ENCODE measurements at places on chromosomes 5 and 9. TPM values are rescaled to one million over a fixed set of nuclear protein-coding genes. Genes with fewer than 3 reads are reported as not detected.

The KIAA0825 gene
- total RNA-seq = 3.9 TPM

The PCDHB2 gene
- total RNA-seq = 2.2 TPM

The NSD1 gene
- total RNA-seq = 83.2 TPM

The SLC27A6 gene
- total RNA-seq = 9.7 TPM

The GRXCR2 gene
- total RNA-seq = not detected

The SPINK6 gene
- not detected for total RNA-seq

The TAF11L5 gene
- total RNA-seq = not detected

The PCDHGA5 gene
- total RNA-seq = 9.5 TPM

DNA sequence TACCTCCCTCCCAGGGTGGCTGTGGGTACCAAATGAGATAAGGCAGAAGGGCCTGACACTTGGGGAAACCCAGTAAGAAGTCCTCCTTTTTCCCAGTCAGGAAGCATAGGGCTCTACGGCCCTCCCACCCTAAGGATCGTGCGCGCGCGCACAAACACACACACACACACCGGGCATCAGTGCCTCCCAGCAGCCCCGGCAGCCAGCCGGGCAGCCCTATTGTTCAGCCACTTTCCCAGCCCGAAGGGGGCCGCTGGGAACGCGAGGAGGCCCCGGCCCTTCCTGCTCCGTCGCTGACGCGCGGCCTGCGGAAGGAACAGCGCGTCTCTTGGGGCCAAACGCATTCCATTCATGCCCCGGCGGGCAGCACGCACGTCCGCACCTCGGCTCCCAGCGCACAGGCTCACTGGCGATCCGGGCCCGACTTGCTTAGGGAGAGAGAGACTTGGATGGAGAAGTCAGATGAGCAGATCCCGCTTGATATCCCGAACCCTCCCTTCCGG, 22.6 kb downstream of the DUSP1 start:
- H3K4me1 ChIP-seq = peaks cover 6% of the 10 kb centered on the region
- peak; percentile 51 for DNase-seq
- H3K27me3 ChIP-seq = no peaks in the 10 kb centered on the region
- no peak overlapping the region for H3K4me3 ChIP-seq
- no peaks in the 10 kb centered on the region for H3K36me3 ChIP-seq
- no peak overlapping the region for H3K27ac ChIP-seq

DNA sequence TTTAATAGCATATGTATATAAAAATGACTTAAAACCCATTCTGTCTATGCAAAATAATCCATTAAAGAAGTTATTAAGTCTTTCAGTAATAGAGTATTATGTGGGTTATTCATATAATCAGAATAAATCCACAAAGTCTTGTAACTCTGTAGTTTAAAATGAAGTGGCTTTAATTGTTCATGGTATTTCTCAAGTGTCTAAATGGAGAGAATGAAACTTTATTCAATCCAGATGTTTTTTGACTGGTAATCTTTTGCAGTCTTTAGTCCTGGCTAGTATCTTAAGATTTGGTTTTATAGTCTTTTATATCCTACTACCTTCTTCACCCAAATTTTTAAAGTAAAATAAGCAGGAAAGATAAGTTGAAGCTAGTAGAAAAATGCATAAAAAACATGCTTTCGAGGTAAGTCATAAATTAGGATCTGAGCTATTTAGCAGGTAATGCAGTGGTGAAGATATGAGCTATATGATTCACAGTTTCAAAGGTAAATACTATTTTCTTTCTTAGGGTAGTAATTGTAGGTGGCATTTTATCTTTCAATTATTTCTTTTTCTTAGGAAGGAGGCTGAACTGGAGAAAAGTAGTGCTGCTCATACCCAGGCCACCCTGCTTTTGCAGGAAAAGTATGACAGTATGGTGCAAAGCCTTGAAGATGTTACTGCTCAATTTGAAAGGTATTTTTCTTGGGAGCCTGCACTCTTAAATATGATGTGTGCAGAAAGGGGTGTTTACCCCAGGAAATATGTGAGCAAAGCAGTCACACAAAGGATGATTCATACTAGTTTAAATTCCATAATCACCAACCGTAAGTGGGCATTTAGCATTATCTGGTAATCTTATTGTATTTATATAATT, 17.9 kb downstream of the HMMR start:
- no peak overlapping the region for H3K27ac ChIP-seq
- no peak overlapping the region for H3K4me3 ChIP-seq
- H3K36me3 ChIP-seq = no peaks in the 10 kb centered on the region
- no peaks in the 10 kb centered on the region for H3K4me1 ChIP-seq
- no peaks in the 10 kb centered on the region for H3K27me3 ChIP-seq

- no peaks in the 10 kb centered on the region for H3K36me3 ChIP-seq
- H3K4me1 ChIP-seq = no peaks in the 10 kb centered on the region
- DNase-seq = no peak
- no peaks in the 10 kb centered on the region for H3K27me3 ChIP-seq
These were observed 221.6 kb downstream of the ACTL7B start for GRCh38 chr9:108634204-108634603.

- H3K27me3 ChIP-seq = no peaks in the 10 kb centered on the region
- no peak overlapping the region for H3K27ac ChIP-seq
- no peak overlapping the region for H3K4me3 ChIP-seq
- H3K36me3 ChIP-seq = no peaks in the 10 kb centered on the region
- H3K4me1 ChIP-seq = peaks cover 1% of the 10 kb centered on the region
These were observed 5.6 kb downstream of the NLN start for GRCh38 chr5:65727491-65728156.

DNA sequence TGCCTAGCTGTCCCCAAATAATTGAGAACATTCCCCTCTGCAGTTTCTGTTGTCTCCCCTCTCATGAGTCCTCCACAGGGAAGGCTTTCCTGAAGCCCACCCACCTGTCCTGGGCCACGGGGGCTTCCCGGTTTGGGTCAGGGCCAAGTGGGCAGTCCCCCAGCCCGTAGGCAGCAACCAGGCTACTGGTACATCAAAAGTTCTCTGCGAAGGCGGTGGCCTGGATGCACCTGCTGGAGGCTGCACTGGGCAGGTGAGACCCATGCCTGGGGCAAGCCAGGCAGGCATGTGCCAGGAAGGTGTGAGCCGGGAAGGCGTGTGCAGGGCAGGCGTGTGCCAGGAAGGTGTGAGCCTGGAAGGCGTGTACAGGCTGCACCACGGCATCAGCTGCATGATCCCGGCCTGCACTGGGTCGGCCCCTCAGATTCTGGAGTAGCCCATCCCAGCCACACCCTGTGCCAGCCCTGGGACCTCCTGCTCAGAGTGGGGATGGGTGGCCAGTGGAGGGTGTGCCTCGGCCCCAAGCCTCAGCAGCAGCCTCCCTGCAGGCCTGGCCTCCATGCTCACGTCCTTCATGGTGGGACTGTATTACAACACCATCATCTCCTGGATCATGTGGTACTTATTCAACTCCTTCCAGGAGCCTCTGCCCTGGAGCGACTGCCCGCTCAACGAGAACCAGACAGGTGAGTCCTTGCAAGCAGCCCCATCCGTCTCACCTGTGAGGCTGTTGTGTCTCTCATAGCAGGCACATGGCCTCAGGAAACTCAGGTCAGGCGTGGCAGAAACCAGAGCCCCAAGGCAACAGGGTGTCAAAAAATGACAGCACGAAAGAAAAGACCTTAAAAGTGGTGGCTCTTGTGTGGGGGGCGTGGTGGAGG, 8.7 kb downstream of the SLC6A19 start:
- H3K4me1 ChIP-seq = no peaks in the 10 kb centered on the region
- H3K27me3 ChIP-seq = no peaks in the 10 kb centered on the region
- H3K36me3 ChIP-seq = no peaks in the 10 kb centered on the region

GRCh38 chr9:84822589-84823233, 153.2 kb downstream of the NTRK2 start:
- peaks cover 7% of the 10 kb centered on the region for H3K4me1 ChIP-seq
- no peak overlapping the region for H3K4me3 ChIP-seq
- no peak overlapping the region for H3K27ac ChIP-seq
- H3K27me3 ChIP-seq = no peaks in the 10 kb centered on the region
- DNase-seq = no peak

- H3K4me3 ChIP-seq = no peak overlapping the region
- no peak overlapping the region for H3K27ac ChIP-seq
- H3K4me1 ChIP-seq = peaks cover 1% of the 10 kb centered on the region
- no peaks in the 10 kb centered on the region for H3K36me3 ChIP-seq
- DNase-seq = no peak
These were observed 3.8 kb downstream of the C9orf40 start for GRCh38 chr9:74948937-74949336.

GRCh38 chr5:139682016-139682975, 34.1 kb downstream of the CXXC5 start:
- no peaks in the 10 kb centered on the region for H3K4me1 ChIP-seq
- H3K27me3 ChIP-seq = no peaks in the 10 kb centered on the region
- no peak overlapping the region for H3K27ac ChIP-seq

GRCh38 chr5:176694146-176694545, 46.9 kb downstream of the TSPAN17 start:
- no peak for DNase-seq
- no peaks in the 10 kb centered on the region for H3K4me1 ChIP-seq
- no peak overlapping the region for H3K4me3 ChIP-seq
- no peaks in the 10 kb centered on the region for H3K36me3 ChIP-seq

- DNase-seq = no peak
- no peak overlapping the region for H3K4me3 ChIP-seq
- no peak overlapping the region for H3K27ac ChIP-seq
- H3K27me3 ChIP-seq = no peaks in the 10 kb centered on the region
- no peaks in the 10 kb centered on the region for H3K36me3 ChIP-seq
These were observed 173.0 kb downstream of the MACROH2A1 start for GRCh38 chr5:135225856-135226560.

DNA sequence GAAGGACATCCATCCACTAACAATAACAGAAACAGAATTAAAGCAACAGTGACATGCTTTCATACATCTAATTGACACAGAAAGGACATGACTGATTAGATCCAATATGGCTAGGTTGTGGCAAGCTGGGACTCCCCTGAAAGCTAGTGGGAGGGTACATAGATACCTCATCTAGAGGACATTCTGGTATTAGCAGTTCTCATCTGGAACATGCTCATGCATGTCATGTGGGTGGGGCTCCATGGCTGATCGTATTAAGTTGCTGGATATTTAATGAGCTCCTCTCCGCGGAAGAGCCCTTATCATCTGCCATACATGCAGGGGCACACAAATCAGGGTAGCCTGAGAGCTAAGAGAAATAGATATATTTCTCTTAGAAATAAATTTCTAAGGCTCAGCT, 358.9 kb downstream of the ICE1 start:
- H3K27me3 ChIP-seq = no peaks in the 10 kb centered on the region
- H3K4me3 ChIP-seq = no peak overlapping the region
- H3K4me1 ChIP-seq = no peaks in the 10 kb centered on the region
- no peaks in the 10 kb centered on the region for H3K36me3 ChIP-seq
- DNase-seq = no peak

- no peaks in the 10 kb centered on the region for H3K27me3 ChIP-seq
- no peak for DNase-seq
- H3K4me1 ChIP-seq = no peaks in the 10 kb centered on the region
- no peaks in the 10 kb centered on the region for H3K36me3 ChIP-seq
These were observed 30.8 kb downstream of the RASEF start for GRCh38 chr9:83032065-83032625.

All from ovary (tissue), 10 donors.